ENCODE measurements at places on chromosomes 4 and X.
A peak's percentile ranks its signal among the peaks of the same experiment; 100 is the strongest.

GRCh38 chr4:21790438-21791029 is 158.0 kb downstream of the KCNIP4 start:
- no peak for DNase-seq

GRCh38 chrX:72027024-72027913 is 104.4 kb downstream of the RTL5 start:
- no peak for DNase-seq

- DNase-seq = no peak
Measured at GRCh38 chr4:39154009-39154408, 28.3 kb upstream of the WDR19 start.

DNA sequence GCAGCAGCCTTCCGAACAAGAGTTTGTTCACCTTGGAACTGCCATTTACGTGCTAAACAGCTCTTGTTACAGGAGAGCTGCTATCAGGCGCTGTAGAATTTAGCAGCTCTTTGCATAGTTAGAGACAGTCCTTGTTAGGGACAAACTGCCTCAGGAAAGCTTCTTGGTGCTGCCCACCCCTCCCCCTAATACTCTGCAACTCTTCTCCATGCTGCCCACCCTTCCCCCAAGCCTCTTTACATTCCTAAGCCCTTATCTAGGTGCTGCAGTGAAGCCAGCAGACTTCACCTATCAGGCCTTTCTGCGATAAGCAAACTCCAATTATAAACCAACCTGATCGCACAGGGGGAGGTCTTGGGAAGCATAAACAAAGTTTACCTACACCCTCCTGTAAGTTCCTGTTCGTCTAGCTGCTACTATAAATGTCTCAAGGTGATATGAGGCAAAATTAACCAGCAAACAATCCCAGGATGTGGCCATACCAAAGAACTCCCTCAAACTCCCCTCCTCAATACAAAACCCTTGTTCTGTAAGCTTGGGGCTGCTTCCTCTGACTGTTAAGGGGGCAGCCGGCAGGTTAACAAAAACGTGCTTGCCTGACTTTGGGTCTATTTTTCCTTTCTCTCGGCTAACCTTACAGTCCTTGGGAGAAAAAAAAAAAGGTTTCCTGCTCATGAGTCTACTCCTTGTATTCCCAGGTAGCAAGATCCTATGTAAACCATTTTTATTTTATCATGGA is 74.0 kb upstream of the GC start:
- no peak for DNase-seq

- no peak for DNase-seq
Measured at GRCh38 chrX:14902537-14902936, 29.3 kb downstream of the MOSPD2 start.

- DNase-seq = no peak
Measured at GRCh38 chrX:41588271-41588670, 100.5 kb upstream of the GPR34 start.

GRCh38 chrX:3679669-3680068 is 33.8 kb downstream of the PRKX start:
- no peak for DNase-seq

- no peak for DNase-seq
Measured at GRCh38 chr4:10173754-10174749, 57.5 kb upstream of the WDR1 start.

- DNase-seq = no peak
Measured at GRCh38 chrX:131901546-131901945, 121.6 kb upstream of the STK26 start.

GRCh38 chr4:77566148-77566547 is 39.5 kb upstream of the CXCL13 start:
- no peak for DNase-seq

DNA sequence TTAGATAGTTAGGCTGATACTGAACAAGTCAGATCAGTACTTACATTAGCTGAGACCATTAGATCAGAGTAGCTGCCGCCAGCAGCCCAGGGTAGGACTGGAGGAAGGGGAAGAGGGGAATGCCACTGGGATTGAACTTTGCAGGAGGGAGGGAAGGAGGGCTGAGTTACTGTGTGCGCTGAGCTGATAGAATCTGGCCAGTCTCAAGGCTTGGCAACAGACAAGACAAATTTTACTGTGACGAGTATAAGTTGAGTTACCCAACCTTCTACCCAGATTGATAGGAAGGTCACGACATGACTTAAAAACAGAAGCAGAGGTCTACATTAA is 372.1 kb downstream of the OPHN1 start:
- DNase-seq = no peak

DNA sequence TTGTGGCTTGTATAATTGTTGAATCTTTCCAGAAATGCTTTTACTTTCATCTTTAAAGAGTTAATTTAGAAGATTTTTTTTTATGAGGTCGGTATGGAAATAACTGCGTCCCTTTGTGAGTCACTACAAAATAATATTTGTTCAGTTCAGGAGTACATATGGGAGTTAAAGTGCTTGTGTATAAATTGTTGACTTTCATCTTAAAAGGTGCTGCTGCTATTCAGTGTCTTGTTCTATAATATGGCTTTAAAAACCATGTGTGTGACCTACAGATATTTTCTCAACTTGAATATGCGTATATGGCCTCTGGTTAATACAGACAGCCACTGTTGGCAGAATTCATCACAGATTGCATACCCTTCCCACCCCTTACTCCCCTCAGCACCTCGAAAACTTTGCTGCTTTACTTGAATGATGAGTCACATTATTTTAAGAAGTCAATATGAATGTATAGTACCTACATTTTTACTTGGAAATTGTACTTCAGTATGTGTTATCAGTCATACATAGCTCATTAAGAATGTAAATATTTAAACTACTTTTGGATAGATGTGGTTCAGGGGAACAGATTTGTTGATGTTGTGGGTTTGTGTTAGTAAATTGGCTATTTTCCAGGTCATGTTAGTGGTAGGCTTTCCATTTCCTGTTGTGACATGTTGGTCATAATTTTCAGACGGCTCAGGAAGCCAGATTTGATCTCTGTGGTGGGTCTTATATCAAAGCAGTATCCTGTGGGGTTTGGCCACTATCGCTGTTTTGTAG is 1.5 kb downstream of the CLCN3 start:
- no peak for DNase-seq

DNA sequence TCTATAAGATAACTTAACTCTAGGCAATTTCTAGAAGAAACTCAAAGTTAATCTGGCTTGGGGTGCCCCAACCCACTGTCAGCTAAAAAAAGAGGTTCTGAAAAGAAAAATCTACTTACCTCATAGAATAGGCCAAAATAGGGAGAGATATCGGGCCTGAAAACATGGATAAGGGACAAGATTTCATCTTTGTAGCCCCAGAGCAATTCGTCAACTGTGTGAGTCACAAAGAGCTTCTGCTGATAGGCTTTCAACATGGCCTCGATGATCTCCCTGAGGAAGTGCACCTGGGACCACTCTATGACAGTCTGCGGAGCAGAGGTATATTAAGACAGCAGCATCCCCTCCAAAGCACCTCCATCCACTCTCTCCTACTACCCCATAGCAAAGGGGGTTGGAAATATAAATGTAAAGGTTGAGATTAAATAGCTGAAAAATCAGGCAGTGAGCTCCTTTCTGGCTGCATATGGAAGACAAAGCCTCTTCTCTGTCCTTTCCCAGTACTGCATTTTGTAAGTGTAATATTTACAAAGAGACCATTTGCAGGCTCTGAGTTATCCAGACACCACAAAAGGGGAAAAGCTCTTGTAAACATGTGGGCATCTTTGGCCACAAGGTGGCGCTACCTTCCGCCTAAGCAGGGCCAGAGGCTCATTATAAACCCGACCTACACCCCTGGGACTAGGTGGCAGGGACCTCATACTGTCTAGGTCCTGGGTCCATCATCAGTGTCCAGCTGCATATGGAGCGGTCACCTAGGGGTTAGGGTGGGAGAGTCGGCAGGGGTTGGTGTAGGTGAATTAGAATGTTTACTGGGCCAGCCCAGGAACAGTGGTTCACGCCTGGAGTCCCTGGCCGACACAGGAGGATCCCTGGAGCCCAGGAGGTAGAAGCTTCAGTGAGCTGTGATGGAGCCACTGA is 31.5 kb upstream of the NUP54 start:
- peak; percentile 69 for DNase-seq

GRCh38 chrX:153706799-153707198 is 17.4 kb downstream of the BCAP31 start:
- no peak for DNase-seq

DNA sequence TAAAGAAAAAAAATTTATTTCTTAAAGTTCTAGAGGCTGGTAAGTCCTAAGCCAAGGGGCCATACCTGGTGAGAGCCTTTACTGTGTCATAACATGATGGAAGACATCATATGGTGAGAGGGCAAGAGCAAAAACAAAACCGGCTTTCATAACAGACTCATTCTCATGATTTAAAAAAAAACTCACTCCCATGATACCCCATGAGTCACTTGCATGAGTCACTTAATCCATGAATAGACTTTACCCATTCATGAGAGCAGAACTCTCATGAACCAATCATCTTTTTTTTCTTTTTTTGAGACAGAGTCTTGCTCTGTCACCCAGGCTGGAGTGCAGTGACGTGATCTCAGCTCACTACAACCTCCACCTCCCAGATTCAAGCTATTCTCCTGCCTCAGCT is 369.7 kb upstream of the DIAPH2 start:
- no peak for DNase-seq
